ENCODE measurements at places on chromosomes 4 and X. TPM values are rescaled to one million over a fixed set of nuclear protein-coding genes. Genes with fewer than 3 reads are reported as not detected.

DNA sequence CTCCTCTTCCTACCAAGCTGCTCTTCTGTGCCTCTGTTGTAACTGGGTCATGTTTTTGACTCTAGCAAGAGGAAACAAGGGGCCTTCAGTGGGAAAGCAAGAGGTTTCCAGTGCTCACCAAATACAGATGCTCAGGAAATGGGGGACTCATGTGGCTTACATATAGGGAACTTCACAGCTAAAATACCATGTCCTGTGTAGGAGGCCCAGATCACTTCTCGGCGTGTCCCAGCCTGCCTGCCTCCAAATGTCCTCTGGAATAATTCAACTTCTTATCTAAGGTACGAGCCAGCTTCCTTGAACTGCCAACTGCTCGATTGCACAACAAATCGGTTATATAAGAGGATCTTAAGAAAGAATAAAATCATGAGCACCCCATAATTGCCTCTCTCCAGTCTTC is 161.3 kb downstream of the KIT start:
- H3K36me3 ChIP-seq: no peaks in the 10 kb centered on the region
- no peak overlapping the region for H3K4me3 ChIP-seq

DNA sequence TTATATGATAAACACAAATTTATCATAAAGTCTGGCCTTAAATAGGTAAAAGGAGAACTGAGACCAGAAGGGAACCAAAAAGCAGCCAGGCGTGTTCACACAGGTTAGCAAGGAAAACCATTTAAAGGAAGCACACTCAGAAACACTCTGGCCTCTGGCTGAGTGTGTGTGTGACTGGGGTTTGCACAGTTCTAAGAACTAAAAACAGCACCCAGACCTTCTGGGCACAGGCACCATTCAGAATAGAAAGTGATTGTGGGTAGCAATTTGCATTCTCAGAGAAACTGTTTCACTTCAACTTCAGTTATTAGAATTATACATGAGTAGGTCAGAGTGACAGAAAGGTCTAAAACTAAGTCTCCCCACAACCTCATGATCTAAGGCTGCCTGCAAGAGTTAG is 10.0 kb downstream of the GPR82 start:
- H3K4me1 ChIP-seq: peaks cover 9% of the 10 kb centered on the region
- no peak for DNase-seq
- H3K36me3 ChIP-seq: no peaks in the 10 kb centered on the region
- H3K27me3 ChIP-seq: no peaks in the 10 kb centered on the region
- no peak overlapping the region for H3K27ac ChIP-seq

DNA sequence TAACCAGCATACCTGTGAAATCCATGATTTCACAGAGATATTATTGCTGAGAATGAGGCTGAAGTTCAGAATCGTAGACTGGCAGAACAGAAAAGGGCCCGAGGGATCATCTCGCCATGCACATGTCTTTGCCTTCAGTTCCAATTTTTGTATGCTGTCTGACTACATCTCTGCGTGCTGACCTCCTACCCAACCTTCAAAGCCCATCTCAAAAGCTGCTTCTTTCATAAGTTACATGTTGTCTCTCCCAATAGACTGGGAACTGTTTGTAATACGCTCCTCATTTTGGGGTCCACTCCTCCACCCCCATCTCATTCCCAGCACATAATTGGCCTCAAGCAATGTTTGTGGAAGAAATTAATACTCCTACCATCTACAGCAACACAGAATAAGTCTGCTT is 78.2 kb downstream of the RTL5 start:
- H3K27ac ChIP-seq: no peak overlapping the region
- no peaks in the 10 kb centered on the region for H3K27me3 ChIP-seq
- no peak overlapping the region for H3K4me3 ChIP-seq

The EPGN gene
- 1.1 TPM for total RNA-seq

The DNASE1L1 gene
- 39.4 TPM for total RNA-seq

The MTMR8 gene
- 1.5 TPM for total RNA-seq

The CLGN gene
- total RNA-seq: 0.60 TPM

The LRIT3 gene
- not detected for total RNA-seq

The CLDN22 gene
- total RNA-seq: not detected

DNA sequence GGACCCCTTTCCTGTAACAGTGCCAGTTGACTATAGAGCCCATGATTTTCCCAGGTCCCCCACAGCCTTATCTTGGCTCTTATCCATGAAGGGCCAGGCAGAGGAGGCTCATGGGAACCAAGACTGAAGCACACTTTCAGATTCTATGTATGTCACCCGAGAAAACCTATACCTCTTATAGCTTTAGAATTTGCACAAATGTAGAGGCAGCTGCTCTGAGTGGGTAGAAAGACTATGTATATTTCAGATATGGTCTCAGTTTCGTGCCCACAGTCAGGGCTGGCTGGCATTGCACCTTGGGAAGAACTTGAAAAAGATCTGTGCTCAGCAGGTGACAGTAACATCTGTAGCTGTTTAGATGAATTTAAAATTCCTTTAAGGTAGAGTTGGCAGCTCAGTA is 8.3 kb upstream of the LNX1 start:
- H3K27ac ChIP-seq: peak overlapping the region; percentile 47
- H3K36me3 ChIP-seq: no peaks in the 10 kb centered on the region
- DNase-seq: no peak
- H3K27me3 ChIP-seq: no peaks in the 10 kb centered on the region
- H3K4me3 ChIP-seq: no peak overlapping the region

DNA sequence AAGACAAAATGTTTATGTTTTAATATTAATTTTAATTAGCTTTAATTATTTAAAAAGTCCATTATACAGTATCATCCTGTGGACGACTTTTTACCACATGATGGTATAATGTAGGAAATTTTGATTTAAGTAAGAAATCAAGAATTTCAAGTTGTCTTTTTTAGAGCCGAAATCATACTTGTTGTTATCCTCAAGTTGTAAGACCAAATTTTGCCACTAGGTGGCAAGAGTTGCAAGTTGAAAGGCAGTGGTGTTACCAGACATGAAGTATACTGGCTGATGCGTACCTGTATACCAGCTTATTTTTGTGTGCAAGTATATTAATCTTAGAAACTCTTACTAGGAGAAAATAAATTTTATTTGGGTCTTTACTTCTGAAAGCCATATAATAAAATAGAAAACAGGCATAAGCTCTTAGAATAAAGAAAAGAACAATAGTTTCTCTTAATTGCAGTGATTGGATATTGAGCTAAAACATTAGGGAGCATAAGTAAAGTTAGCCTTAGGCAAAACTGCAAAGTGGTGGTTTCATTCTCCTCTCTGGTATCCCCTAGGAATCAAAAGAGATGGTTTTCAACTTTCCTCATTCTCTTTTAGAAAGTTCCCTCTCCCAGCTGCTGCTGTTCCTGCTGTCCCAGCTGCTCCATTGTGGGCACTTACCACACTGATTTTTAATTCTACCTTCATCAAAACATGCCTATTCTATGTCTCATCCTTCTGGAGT is 118.0 kb upstream of the WDFY3 start:
- peaks cover 3% of the 10 kb centered on the region for H3K27me3 ChIP-seq
- no peaks in the 10 kb centered on the region for H3K36me3 ChIP-seq
- H3K4me1 ChIP-seq: no peaks in the 10 kb centered on the region
- DNase-seq: no peak

The HPGD gene
- total RNA-seq: not detected

DNA sequence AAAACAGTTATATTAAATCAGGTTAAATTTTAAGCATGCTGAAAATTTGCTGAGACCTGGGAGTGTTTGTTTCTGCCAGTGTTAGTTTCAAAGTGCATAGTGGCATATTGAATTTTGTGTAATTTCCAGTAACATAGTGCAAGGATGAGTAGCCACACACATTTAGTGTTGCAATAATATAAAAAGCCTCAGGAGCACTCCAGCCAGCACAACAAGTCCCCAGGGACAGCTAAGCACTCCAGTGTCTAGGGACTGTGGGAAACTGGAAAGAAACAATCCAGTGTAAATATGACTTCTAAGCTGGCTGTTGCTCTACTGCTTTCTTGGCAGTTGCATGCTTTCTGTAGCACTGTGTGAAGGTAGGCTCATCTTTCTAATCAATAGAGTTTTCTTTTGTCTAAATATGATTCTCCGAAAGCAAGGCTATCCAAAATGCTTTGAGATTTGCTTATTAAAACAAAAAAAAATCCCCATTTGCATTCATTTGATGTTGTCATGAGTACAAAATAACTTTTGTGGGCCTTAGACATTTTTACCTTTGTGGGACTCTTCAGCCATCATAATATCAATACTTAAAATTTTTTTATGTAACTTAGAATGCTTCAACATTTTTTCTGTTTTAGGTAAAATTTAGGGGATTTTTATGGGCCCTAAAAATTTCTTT is 24.2 kb upstream of the CXCL2 start:
- peaks cover 23% of the 10 kb centered on the region for H3K4me1 ChIP-seq
- no peak overlapping the region for H3K4me3 ChIP-seq
- DNase-seq: no peak
- H3K36me3 ChIP-seq: no peaks in the 10 kb centered on the region

The PITX2 gene
- not detected for total RNA-seq

All from chondrocyte (in vitro differentiated cells).